ENCODE measurements at places on chromosomes 6 and 20.

DNA sequence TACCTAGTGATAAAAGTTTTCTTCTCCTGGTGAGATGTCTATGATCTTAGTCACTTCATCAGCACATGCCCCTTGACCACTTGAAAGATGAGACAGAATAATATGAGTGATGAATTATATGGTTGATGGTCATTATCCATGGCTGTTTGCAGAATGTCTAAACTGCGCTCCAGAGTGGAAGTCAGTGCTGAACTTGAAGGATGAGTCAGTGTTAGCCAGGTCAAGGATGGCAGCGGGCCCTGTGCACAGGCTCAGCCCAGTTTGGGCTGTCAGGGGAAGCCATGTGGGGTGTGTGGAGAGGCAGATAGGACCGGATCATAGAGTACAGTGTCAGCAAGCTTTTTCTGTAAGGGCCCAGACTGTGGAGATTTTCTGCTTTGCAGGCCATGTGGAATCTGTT is 67.2 kb upstream of the KIF25 start:
- no peak for DNase-seq

DNA sequence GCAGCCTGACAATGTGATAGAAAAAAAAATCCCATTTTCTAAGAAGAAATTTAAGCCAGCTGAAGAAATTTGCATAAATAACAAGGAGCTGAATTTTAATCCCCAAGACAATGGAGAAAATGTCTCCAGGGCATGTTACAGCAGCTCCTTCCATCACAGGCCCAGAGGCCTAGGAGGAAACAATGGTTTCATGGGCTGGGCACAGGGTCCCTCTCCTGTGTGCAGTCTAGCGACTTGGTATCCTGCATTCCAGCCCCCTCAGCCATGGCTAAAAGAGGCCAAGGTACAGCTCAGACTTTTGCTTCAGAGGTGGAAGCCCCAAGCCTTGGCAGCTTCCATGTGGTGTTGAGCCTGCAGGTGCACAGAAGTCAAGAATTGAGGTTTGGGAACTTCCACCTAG is 73.1 kb downstream of the C6orf118 start:
- no peak for DNase-seq

DNA sequence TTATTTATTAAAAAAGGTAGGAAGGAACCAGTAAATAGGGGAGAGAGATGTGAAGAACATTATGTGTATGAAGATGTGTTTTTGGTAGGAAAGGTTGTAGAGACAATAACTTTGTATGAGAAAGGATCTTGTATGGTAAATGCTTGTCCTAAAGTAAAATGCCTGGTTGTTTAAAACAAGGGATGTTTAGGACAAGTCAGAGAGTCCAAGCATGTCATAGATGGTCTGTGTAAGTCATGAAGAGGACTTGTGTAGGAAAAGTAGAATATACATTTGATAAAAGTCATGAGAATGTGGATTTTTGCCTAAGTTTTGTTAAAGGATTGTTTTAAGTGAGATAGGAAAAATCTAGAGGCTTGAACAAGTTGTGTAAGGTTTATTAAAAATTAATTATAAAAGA is 325.1 kb downstream of the CDH26 start:
- DNase-seq, result no peak

DNA sequence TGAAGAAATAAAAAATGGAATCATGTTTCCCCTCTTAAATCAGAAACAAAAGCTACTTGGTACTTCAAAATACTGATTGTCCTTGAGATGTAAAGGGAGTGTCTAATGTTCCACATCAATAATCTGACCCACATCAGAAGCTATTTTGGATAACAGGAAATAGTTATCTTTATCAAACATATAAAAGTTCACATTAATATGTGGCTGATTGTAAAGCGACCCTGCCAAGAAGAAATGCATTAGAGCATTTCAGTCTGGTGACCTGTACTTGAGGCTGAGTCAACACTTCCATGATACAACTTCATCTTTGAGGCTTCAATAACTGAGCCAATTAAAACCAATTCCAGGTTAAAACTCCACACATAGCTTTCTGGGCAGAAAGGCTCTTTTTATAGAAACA is 31.8 kb downstream of the SYNE1 start:
- no peak for DNase-seq

DNA sequence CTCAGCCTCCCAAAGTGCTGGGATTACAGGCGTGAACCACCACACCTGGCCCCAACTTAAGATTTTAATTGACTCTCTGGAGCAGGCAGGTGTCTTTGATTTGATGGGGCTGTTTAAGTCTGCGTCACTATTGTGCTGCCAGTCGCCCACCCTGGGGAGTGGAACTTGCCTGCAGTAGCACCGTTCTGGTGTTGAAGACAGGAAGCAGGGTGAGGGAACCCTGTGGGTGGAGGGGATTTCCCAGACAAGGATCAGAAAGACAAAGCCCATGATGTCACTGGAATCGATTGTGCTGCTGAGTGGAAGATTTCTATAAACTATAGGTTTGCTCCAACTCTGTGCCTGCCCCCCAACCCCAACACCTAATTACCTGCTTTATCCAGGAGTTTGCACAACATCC is 11.0 kb downstream of the ALDH8A1 start:
- DNase-seq, result peak; percentile 49

GRCh38 chr6:7628479-7628878 is 38.5 kb downstream of the SNRNP48 start:
- no peak for DNase-seq

GRCh38 chr6:841569-841968 is 148.6 kb upstream of the EXOC2 start:
- no peak for DNase-seq

DNA sequence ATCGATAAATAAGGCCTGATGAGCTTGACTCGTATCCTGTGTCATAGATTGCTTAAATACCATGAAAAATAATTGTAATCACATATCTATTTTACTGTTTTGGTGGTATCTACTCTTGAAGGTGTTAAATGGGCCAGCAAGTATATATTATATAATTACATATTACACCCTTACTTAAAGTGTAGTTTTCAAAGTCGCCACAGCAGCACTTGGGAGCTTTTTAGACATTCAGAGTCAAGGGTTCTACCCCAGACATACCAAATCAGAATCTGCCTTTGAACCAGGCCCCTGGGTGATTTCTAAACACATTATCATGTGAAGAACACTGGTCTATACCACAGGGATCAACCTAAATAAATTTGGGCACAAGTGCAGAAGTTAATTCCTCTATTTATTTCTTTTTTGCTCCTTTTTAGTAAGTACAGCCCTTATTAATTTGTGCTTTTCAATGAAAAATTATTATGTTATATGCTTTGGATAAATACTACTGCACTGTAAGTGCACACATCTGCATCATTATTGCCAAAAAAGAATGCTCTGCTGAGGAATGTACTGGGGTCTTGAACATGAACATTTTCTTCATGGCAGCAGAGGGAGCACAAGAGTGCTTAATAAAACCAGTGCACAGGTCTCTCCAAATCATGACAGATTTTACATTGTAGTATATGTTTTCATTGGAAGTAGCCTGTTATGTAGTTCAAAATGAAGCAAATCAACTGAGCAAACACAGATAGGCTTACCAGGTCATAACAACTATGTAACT is 3.1 kb upstream of the ATXN1 start:
- DNase-seq, result no peak

DNA sequence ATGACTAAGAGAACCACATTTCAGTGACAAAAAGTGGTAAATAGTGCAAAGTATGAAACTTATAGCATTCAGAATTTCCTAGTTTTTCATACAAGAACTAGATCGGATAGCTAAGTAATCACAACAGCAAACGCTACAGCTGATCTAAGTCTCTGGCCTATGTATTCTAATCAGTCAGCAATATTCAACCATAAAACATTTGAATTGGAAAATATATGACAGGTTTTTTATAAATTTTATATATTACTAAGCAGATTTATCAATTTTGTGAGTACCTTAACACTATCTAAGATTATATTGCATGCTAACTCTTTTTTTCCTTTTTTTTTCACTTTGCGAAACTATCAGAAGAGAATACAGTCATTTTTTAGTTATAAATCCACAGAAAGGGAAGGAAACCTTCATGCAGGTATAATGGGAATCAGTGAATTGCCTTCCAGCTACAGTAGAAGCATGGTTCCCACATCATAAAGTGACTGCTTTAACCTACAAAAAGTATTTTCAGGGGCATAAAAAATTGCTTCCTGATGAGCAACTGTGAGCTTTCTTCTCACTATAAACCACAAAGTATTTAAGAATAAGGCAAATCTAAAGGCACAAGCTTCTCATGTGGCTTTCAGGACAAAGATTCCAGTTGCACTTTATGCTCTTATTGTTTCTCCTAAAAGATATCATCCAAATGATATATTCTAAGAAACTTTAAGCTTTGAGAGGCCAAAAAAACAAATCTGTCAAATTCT is 74.0 kb upstream of the GJE1 start:
- DNase-seq, result no peak

- no peak for DNase-seq
Observed at GRCh38 chr6:166904101-166904746, 52.1 kb downstream of the RNASET2 start.

GRCh38 chr20:25259358-25259757 is 11.5 kb downstream of the PYGB start:
- DNase-seq, result no peak

DNA sequence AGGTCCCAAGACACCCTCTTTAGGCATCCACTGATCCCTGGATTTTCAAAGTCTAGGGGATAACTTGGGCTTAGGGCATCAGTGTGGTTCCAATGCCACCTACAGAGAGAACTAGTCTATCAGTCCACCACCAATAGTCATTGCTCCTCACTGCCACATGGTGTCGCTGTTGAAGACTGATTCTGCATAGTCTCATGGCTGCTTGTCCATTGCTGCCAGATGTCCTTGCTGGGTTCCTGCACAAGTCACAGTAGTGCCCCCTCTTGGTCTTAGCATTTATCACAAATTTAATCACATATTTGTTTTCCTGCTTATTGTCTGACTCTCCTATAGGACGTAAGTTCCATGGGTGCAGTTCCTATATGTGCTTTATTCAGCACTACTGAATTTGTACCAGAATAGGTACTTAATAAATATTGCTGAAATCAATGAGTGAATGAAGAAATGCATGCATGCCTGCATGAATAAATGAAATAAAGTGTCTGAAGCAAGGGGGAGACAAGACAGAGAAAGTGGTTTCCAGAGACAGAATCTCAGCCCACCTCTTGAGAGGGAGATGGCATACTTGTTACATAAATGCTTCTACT is 45.9 kb upstream of the RALY start:
- peak; percentile 30 for DNase-seq

DNA sequence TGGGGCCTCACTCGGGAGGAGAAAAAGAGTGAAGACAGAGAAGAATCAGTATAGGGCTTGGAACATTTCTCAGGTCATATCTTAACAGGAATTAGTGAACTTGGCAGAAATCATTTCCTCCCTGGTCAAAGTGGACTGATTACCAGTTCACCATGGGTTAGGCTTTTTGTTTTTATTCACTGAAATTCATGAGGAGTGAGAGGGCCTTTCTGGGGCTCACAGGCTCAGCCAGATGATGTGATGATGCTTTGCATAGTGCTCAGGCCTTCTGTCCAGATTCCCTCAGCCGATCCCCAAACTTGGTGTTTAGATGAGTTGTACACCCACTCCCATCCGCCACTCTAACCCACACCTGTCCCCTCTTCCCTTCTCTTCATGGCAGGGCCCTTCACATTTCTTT is 32.5 kb downstream of the SRSF3 start:
- DNase-seq, result no peak

GRCh38 chr20:57663241-57663640 is 43.0 kb upstream of the ZBP1 start:
- DNase-seq, result no peak

DNA sequence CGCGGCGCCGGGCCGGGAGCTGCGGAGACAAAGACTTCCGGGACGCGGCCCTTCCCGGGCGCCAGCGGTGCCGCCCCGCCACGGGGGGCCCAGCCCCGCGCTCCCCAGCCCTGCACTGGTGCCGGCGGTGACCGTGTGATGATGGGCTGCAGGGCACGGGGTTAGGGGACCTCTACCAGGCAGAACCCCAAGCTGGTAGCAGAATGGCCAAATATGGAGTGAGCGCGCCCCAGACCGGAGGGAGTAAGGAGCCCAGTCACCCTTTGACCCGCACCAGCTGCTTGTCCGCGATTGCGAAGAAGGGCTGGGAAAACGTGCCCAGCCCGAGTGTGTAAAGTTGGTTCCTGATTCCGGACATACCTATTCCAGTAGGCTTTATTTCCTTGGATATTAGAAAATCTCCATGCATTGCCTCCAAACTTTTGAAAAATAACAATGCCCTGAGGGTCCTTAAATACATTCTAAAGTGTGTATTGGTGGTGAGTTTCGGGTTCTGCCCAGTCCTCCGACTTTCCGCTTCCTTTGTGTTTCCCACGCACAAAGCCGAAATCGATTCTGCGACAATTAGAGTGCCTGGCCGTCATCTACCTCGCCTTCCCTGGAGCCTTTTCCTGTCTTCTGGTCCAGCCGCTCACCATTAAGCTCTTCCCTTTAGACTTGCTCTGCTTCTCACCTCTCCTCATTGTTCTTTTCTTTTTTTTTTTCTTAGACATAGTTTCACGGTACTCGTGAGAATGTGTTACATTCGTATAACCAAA is 1.1 kb downstream of the ABRACL start:
- no peak for DNase-seq

DNA sequence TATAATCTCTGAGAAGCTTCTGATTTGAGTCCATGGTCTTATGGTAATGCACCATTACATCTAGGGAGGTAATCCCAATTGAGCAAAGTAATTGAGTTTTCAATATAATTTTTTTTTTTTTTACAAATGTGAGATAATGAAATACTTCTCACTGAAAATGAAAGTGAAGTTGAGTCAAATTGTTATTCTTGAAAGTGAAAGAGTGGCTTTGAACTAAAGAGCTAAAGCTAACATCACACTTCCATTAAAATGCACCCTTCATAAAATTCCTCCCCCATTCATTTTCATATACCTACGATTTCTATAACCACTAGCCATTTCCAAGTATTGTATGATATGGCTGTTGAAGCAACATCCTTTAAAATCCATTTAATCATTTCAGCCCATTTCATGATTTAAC is 149.1 kb upstream of the IMPG1 start:
- DNase-seq, result no peak

DNA sequence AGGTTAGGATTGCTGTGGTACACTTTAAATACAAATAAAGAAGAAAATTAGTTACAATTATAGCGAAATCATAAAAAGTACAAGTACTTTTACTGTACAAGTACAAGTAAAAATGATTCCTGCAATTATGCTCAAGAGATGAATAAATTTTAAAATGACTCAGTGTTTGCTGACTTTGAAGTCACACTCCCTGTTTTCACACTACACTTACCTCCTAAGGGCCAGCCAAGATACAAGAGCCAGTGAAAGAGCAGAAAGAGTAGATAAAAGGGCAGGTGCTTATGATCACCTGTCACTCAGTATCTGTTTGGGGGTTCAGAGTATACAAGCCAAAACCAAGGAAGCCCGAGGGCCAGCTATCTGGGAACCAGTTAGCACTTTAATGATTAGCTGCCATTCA is 41.0 kb upstream of the COL21A1 start:
- DNase-seq, result no peak

Measured in activated CD4-positive, alpha-beta T cell treated with anti-CD3 and anti-CD28 coated beads for 4 hours (primary cell).